ENCODE measurements at places on chromosomes 13 and 19.

GRCh38 chr19:40219721-40220276 is 1.6 kb upstream of the TTC9B start:
- no peak for DNase-seq

DNA sequence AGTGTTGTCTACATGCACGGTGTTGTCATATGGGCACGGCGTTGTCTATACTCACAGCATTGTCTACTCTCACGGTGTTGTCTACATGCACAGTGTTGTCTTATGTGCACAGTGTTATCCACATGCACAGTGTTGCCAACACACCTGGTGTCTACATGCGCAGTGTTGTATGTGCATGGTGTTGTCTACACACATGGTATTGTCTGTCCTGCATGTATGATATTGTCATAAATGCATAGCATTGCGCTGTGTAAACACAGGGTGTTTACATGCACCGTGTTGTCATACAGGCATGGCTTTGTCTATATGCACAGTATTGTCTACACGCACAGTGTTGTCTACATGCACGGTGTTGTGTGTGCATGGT is 6.8 kb downstream of the ADPRHL1 start:
- DNase-seq, result no peak

DNA sequence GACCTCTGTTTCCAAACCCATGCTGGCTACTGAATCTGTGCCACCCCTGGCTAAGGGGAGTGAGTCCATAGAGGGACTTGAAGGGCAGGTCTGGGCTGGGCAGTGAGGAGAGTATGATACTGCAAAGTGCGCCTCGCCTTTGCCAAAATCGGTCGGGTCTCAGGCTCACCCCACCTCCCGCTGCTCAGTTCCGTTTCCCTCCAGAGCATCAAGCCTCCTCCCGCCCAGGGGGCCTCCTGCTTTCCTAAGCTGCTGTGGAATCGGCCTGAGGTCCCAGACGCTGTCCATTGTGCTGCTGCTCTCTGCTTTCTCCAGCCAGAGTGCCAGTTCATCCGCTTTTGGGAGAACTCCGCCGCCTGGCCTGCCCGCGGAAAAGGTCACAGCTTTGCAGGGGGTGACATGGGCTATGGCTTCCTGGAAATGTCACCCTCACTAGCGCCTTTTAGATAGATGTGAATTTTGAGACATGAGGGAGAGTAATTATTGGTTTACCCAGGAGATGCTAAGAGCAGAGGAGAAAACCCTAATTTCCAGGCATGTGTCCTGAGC is 1418.4 kb downstream of the UQCRFS1 start:
- no peak for DNase-seq

- no peak for DNase-seq
Measured at GRCh38 chr13:97435794-97436193, 1.8 kb downstream of the RAP2A start.

- no peak for DNase-seq
Measured at GRCh38 chr13:49667773-49668172, 23.5 kb downstream of the EBPL start.

GRCh38 chr19:13839130-13839937 is 37.6 kb upstream of the NANOS3 start:
- peak; percentile 84 for DNase-seq

DNA sequence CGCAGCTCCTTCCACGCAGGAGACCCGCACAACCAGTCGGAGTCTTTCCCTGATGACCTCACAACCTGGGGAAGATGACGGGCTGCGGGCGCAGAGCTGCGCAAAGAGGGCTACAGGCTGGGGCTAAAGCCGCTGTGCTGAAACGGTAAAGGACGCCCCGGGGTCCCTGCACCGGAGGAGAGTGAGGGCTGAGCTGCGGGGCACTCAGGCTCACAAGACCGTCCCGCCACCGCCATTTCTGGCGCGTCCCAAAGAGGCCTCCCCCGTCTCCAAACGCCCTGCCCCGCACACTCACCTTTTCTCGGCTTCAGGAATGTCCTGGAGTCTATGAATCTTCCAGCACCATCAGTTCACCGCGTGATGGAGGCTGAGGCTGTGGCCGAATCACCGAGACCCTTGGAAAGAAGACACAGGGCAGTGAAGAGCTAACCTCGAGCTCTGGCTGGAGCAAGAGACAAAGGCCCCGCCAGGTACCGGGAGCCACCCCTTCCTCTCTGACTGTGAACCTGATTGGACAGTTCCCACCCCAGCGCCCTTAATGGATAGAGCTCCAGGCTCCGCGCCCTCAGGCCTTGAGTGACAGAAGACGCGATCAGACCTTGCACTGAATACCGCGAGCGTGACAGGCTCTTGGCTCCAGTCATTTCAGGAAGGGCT is 41.8 kb upstream of the ZNF429 start:
- no peak for DNase-seq

DNA sequence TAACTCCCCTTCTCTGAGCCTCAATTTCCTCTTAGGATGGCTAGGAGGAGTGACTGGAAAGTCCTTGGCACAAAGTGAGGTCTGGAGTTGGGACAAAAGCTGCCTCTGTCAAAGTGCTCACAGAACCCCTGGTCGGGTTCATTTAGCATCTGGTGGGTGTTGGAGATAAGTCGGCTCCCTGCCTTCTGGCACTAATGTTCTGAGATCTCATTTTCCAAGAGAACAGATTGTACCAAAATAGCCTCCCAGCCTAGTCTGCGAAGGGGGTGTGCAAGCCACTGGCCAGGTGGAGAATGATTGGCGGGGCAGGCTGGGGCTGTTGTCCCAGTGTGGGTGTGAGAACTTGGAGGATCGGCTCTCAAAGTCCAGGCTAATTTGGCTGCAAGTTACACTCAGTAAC is 20.7 kb upstream of the NWD1 start:
- DNase-seq, result no peak

- no peak for DNase-seq
Measured at GRCh38 chr13:93628136-93628797, 401.7 kb downstream of the GPC6 start.

- no peak for DNase-seq
Measured at GRCh38 chr19:44666852-44667556, 4.3 kb upstream of the CEACAM19 start.

- peak; percentile 9 for DNase-seq
Measured at GRCh38 chr19:37413313-37414084, 42.6 kb downstream of the ZNF527 start.

- DNase-seq, result no peak
Measured at GRCh38 chr13:31198519-31198918, 1.3 kb upstream of the B3GLCT start.

DNA sequence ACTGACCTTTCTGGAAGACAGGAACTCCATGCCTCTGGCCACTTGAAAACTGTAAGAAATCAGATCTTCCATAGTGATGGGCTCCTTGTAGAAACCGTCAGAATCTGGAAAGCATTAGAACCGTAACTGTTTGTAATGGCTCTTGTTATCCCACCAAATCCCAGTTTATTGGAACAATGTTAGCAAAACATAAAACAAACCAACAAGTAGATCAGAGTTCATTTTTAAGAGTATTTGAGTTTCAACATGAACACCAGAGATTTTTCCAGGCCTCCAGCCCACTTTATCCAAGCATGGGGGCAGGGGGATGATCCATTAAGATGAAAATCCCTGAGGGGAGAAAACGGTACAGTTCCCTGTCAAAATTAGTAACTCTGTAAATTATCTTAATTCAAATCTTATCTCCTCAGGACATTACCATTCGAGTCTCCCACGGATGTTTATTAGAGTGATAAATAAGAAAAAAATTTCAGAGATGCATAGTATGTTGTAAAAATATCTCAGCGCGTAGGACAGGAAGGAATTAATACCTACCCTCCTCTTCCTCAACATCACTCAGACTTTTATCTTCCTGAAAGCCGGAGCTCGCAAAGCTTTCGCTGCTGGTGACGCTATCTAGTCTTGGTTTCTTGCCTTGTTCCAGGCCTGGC is 172.5 kb downstream of the FLT1 start:
- DNase-seq, result no peak

- DNase-seq, result peak; percentile 14
Measured at GRCh38 chr19:18322318-18322758, 538 bp downstream of the LSM4 start.

- no peak for DNase-seq
Measured at GRCh38 chr19:29265436-29265835, 52.5 kb upstream of the UQCRFS1 start.

DNA sequence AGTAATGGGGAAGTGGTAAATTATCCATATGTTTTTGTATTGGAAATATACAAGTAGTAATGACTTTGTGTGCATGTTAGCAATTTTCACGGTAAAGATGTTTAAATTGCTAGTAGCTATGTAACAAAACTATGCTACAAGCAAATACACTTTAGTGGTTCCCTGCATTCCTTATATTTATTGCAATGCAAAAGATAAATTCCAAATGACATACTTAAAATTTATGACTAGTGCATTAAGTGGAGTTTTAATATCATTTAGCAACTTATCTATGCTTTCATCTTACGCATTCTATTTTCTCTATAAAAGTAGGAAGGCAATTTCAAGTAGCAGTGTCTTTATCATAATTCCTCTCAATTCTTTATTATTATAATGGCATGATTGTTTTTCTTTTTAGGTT is 482.8 kb downstream of the SLITRK5 start:
- no peak for DNase-seq

DNA sequence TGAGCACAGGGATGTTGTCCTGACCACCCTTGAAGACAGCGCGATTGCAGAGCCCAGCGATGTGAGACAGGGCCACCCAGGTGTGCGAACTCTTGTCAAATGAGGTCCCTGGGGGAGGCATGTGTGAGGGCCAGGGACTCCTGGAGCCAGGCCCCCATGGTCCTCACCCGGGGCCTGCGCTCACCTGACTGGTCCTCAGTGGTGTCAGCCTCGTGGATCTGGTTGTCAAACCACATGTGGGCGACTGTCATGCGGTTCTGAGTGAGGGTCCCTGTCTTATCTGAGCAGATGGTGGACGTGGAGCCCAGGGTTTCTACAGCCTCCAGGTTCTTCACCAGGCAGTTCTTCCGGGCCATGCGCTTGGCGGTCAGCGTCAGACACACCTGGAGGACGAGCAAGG is 12.3 kb downstream of the ATP1A3 start:
- DNase-seq, result no peak

DNA sequence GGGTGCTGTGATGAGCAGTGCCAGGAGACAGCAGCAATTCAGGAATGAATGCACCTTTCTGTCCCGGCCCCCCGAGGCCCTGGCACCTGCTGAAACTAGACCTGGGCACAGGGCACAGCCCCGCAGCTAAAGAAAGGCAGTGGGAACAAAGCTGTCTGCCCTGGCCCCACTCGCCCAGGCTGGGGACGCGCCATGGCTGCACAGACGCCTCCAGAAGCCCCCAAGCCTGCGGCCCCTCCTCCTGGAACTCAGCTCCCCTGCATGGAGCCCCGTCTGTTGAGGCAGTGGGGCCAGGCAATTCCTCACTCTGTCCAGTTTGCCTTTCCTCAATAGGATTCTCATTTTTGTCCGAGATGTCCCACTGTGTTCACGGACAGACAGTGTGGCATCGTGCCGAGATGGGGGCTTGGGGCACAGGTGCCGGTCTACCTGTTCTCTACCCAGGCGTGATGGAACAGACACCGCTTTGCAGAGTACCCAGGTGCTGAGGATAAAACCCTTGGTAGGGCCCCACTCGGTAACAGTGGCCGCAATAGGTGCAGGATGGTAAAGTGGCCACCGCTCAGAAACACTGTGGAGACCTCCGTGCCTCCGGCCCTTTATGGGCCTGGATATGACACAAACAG is 146.5 kb upstream of the SOX1 start:
- DNase-seq, result no peak

GRCh38 chr19:46474211-46474610 is 2.8 kb upstream of the PNMA8A start:
- no peak for DNase-seq

GRCh38 chr19:31332096-31332495 is 17.1 kb downstream of the TSHZ3 start:
- DNase-seq, result no peak

DNA sequence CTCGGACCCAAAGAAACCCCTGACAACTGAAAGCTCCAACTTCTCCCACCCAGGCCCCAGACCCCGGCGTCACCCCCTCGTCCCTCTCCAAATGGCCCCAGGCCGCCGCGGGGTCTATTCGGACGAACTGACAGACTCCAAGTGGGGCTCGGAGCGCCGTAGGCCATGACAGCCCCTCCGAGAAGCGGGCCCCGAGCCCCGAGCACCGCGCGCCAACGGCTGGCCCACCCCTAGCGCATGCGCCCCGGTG is 360 bp downstream of the DDX39A start:
- no peak for DNase-seq

DNA sequence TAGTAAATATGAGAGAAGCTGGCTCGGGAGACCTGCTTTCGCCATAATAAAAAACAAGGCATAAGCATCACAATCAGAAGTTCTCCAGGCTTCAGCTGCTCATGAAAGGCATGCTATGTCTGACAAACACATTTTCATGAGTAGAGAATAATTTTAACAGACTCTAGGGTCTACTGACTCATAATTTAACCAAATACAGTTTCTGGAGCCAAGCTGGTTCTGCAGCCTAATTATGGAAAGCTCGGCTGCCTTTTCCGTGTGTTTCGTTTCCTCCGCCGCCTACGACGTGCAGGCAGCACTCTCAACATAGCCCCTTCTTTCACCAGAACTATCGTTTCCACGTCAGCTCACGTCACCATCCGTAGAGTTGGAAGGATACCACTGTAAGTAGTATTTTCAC is 5.7 kb downstream of the MCF2L start:
- no peak for DNase-seq

GRCh38 chr13:85236413-85236812 is 562.8 kb downstream of the SLITRK6 start:
- DNase-seq, result no peak

DNA sequence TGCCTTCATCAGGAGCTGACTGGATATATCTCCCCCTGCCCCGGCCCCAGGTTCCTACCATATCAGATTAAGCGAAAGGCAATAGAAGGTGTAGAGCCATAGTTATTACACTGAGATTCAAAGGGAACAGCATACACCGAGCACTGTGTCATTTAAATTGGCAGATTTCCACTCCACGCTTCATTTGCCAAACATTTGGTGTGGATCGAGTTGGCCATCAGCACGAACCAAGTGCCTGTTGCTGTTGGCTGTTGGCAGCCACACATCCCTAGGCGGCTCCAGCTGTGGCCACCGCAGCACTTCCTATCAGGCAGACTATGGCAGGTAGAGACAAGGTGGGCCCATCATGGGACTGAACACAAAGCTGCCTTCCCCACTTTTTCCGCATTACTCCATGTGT is 115.8 kb downstream of the CCNA1 start:
- no peak for DNase-seq

DNA sequence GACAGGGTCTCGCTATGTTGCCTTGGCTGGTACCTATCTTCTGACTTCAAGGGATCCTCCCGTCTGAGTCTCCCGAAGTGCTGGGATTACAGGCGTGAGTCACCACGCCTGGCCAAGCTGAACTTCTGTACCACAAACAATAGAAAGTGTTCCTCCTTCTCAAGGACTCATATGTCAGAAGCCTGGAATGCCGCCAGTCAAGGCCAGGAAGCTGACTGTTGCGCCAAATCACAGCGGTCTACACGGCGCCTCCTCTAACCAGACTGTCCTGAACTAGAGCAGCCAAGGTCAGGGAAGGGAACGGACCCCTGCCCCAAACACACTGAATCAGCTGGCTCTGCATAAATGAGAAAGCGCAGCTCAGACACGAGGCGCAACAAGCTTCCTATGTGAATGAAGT is 14.6 kb downstream of the RAB20 start:
- peak; percentile 7 for DNase-seq

GRCh38 chr19:54459282-54460229 is 4.0 kb downstream of the LENG9 start:
- no peak for DNase-seq
